ENCODE measurements at places on chromosomes 3 and 15. TPM values are rescaled to one million over a fixed set of nuclear protein-coding genes. Genes with fewer than 3 reads are reported as not detected.

Gene MKRN3
- 0.98 TPM for total RNA-seq

DNA sequence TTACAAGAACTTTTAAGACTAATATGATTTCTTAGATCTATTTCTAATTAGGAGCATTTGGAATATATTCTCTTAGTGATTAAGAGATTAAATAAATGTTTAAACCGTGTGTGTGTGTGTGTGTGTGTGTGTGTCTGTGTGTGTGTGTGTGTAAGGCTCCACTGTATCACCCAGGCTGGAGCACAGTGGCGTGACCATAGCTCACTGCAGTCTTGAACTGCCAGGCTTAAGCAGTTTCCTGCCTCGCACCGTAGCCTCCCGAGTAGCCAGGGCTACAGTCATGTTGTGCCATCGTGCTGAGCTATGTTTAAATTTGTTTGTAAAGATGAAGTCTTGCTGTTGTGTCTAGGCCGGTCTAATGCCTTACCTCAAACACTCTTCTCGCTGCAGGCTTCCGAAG lies 109.4 kb downstream of the KLHL25 start:
- DNase-seq: no peak

DNA sequence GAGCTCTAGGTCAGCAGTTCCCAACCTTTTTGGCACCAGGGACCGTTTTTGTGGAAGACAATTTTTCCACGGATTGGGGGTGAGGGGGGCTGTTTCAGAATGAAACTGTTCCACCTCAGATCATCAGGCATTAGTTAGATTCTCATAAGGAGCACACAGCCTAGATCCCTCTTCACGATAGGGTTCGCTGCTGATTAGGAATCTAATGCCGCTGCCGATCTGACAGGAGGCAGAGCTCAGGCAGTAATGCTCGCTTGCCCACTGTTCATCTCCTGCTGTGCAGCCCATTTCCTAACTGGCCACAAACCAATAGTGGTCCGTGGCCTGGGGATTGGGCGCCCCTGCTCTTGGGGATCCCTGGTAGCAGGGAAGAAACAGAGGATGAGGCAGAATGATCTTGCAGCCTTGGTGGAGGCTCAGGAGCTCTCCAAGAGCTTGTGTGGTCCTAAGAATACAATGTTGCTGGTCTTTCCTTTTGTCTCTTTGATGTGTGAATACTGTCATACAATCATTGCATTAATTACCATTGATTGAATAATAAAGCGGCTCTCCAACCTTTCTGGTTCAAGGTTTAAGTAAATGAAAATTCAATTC lies 183.2 kb downstream of the FNDC3B start:
- DNase-seq: no peak

DNA sequence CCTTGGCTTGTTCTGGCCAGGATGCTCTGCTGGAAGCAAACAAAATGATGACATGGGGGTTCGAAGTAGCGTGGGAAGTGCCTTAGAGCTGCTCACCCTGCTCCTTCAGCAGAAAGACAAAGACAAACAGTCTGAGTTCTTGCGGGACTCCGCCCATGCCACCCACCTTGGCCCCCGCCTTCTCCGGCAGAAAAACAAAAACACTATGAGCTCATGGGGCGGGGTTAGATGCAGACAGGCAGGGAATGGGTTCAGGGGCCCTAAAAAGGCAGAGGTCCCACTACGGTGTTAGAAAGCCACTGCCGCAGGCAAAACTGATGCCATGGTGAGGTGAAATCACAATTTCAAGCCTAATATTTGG lies 9.7 kb upstream of the NCKIPSD start:
- no peak for DNase-seq

- no peak for DNase-seq
Measured at GRCh38 chr15:42447599-42447998, 43.3 kb downstream of the ZNF106 start.

DNA sequence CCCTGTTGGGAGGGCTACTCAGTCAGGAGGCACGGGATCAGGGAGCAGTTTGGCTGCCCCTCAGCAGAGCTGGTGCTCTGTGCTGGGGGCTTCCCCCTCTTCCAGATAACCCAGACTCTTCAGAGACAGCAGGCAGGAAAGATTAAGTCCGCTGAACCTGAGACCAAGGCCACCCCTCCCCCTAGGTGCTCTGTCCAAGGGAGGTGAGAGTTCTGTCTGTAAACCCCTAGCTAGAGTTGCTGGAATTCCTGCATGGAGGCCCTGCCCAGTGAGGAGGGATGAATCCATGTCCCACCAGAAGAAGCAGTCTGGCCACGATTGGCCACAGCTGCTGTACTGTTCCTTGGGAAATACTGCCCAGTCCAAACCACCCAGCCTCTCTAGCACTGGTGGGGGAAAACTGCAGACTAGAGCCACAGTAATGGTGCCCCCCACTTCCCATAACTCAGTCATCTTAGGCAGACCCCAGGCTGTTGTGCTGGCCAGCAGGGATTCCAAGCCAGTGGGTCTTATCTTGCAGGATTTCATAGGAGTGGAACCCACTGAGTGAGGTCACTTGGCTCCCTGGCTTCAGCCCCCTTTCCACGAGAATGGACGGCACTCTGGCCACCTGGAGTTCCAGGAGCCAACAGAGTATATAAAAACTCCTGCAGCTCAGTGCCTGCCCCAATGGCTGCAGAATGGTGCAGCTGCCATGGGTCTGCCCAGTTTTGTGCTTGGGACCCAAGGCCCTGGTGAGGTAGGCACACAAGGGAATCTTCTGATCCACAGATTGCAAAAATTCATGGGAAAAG lies 42.9 kb downstream of the NPAP1 start:
- DNase-seq: no peak

Gene TGM5
- total RNA-seq: 0.18 TPM

DNA sequence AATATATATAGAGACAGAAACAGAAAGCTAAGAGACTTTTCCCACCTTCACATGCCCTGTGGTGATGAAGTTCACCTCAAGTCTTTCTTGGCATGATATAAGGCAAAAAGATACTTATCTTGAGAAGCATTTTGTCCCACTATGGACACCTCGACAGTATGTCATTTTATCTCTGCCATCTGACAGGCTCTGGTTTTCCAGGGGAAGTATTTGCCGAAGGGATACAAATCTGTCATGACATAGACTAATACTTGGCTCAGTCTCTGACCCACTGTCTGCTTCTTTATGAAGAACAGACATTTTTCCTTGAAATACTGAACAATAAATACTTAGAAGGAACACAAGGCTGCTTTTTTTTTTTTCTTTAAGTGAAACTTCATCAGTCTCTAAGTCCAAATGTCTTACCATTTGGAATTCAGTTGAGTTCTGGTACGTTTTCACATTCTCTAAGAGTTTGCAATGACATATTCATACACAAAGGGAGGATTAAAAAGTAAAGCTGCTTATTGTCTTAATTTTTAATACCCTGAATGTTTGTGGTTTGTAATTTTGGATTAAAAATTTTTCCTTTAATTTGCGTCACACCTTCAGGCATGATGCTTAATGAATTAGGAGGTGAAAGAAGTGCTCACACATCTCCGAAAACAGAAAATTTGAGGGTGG lies 87.8 kb upstream of the LMOD3 start:
- DNase-seq: no peak

GRCh38 chr3:149180057-149180573 lies 41.5 kb downstream of the CP start:
- DNase-seq: no peak

Gene TCTA
- total RNA-seq: 23.2 TPM

DNA sequence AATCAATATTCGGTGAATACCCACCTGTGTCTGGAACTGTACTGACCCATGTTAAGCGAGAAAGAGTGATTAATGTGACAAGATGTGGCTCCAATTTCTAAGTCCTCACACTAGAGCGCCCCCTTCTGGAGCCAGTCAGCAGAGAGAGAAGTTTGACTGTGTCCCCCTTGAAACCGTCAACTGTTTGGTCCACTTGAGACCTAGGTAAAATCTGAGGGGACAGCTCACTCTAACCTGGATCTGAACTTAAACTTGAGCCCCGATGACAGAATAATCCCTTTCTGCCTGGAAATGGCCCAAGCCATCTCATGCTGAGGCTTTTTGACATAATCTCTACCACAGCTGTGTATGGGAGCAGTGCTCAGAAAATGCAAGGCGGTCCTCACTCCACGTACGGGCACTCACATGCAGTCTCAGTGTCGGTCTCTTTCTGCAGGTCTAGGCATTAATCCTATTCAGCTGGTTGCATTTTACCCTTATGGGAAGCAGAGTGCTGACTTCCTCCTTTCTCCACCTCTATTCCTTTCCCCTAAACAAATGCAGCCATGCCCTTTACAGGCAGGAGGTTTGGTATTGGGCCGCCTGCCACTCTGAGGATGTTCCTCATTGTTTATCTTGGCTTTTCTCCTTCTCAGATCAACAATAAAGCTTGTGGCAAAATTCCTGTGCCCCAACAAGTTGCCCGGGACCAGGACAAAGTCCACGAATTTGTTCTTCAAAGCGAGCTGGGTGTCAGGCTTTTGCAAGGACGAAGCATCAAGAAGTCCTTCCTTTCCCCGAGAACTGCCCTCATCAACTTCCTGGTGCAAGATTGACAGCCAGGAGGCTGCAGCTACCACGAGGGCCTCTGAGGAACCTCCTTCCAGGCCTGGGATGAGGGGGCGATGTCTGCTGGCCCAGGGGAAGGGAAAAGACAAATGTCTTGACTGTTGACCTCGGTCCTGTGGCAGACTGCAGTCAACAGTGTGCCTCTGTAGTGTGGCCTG lies 47.5 kb upstream of the LIMD1 start:
- no peak for DNase-seq

DNA sequence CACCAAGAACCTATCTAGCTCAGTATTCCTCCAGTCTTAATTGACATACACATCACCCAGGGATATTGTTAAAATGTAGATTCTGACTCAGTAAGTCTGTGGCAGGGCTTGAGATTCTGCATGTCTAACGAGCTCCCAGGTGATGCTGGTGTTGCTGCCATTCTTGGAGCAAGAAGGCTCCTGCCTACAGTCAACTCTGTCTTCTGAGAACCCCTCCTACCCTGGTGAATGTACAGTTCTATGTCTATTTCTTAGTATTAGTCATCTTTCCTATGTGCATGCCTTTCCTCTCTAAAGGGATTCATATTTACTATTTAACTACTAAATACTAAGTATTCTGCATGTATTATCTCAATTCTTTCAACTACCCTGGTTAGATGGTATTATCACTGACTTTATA lies 268.7 kb downstream of the EDEM1 start:
- no peak for DNase-seq

DNA sequence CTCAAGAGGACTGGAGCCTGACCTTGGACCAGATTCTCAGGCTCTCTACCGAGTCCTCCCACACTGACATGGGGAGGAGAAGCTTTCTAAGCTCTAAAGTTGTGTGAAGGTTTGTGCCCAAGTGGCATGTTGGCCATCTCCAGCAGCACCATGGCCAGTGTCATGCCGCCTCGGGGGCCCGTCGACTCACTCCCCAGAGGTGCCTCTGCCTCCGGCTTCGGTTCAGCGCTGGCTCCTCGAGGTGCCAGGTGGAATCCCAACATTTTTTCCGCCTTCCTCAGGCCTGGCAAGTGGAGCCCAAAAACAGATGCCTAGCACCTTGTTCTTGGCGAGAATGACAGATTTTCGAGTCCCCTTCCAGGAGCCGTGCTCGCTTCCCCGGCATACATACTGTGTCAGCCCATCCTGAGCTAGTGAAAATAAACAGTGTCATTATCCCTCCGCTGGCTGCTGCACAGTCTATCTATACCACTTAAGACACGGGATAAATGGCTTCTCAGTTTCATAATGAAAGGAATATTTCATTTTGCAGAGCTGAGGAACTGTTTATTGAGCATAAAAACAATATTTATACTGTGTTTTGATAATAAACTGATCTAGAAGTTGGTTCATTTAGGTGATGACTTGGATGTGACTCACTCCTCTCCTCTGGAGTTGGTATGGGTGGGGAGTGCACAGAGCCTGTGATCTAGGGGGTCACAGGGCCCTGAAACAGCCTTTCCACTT lies 328.5 kb upstream of the TLE3 start:
- no peak for DNase-seq

GRCh38 chr3:12750658-12751071 lies 8.4 kb downstream of the TMEM40 start:
- no peak for DNase-seq

DNA sequence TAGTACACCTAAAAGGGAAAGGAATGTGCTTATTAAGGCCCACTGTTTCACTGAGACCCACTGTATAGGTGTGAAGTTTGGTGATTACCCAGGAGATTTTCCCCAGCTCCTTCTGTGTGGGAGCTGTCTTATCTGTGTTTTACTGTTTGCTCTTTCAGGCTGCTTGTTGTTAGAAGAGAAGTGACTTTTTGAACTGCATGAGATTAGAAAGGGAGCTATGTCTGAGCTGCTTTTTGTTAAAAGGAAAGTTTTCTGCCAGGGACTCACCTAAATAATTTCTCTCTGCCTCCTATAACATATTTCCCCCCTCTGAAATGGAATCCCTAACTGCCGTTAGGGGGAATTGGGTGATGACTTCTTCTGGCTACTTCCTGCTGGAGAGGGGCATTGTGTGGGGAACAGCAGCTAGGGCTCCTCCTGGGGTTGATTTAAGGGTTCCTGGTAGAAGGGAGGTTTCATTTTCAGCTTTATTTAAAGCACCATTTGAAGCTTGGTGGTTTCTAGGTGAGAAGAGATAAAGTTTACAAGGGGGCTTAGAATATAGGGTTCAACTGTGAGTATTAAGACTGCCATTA lies 77.1 kb upstream of the ATP11B start:
- no peak for DNase-seq

Gene LSAMP
- total RNA-seq: not detected

- no peak for DNase-seq
Measured at GRCh38 chr3:35439663-35440062, 199.7 kb upstream of the ARPP21 start.

GRCh38 chr3:20125897-20126296 lies 60.1 kb downstream of the SGO1 start:
- no peak for DNase-seq

GRCh38 chr3:187000711-187001151 lies 70.4 kb downstream of the ST6GAL1 start:
- DNase-seq: no peak

DNA sequence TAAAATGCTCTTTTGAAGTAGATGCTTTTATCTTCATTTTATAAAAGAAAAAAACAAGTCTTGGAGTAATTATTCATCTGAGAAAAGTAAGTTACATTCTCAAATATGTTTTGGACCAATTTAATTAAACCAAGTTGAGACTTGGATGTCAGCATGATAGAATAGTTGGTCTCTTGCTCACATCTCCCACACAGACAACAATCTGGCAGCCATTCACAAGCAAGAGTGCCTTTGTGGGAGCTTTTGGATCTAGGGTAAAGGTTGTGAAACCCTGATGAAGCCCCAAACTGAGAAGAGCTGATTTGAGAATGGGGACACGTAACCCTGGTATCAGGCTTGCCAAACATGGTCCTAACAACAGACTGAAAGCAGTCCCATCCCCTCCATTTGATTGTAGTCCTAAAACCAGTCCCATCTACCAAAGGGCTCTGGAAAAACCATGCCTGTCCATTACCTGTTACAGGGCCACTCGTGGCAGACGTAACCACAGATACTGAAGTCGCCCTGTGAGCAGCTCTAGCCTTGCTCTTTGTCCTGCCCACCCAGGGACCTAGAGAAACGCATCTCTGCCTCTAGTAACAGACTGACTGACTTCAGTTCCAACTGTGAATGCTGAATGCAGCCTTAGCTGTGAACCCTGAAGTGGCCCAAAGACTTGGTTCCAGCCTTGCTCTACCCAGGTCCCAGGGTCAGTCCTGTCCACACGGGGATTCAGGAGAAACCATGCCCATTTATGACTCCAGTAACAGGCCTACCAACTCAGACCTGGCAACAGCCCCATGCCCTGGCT lies 145.5 kb upstream of the SYNPR start:
- no peak for DNase-seq

Gene C3orf80
- not detected for total RNA-seq

Gene GOLGA8O
- total RNA-seq: not detected

Gene TEX55
- total RNA-seq: not detected

- DNase-seq: no peak
Measured at GRCh38 chr3:133827136-133827535, 21.5 kb downstream of the SRPRB start.
